ENCODE measurements at places on chromosomes 12 and 14.

DNA sequence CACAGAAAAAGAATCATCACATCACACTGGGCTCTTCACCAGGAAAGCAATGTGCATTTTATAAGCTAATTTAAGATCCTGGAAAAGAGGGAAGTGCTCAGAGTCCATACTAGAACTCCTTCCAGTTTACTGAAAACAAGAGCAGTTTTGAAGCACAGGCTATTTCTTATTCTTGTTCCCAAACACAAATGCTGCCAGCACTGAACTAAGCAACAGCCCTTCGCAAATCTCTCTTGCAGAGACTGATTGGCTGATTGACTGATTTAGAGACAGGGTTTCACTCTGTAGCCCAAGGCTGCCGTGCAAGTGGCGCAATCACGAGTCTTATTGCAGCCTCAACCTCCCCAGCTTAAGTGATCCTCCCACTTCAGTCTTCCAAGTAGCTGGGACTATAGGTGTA lies 44.8 kb downstream of the BCL2L14 start:
- no peak for DNase-seq

DNA sequence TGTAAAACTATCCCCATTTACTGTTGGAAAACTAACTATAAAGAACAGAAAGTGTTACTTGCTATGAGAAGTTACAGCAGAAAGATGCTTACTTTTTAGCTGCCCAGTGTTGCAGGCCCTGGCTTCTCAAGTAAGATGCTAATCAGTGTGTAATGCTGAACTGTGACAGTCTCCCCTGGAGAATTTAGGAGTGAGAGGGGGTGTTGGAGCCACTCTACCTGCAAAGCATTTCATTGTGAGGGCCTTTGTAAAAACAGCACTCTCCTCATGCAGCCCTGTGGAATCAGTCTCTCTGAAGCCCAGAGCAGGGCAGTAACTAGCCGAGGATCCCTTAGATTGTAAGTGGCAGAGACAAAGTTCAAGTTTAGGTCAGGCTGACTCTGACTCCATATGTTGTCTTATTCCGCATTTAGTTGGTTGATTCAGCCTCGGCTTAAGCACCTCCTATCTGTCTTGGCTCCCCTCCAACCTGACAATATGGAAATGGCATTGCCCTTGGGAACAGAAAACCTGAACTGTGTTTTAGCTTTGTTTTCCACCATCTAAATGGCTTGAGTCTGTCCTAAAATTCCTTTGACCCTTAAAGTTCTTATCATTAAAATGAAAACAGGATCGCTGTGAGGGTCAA lies 141.3 kb downstream of the PRKCH start:
- no peak for DNase-seq

DNA sequence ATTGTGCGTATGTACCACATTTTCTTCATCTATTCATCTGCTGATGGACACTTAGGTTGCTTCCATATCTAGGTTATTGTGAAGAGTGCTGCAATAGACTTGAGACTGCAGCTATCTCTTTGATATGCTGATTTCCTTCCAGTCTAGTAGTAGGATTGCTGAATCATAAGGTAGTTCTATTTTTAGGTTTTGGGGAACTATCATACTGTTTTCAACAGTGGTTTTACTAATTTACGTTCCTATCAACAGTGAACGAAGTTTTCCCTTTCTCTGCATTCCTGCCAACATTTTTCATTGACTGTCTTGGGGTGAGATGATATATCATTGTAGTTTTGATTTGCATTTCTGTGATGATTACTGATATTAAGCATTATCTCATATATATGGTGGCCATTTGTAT lies 482.2 kb downstream of the SLC16A7 start:
- DNase-seq, result no peak

- no peak for DNase-seq
These were observed 340.6 kb downstream of the TMEM132D start for GRCh38 chr12:129563266-129563665.

DNA sequence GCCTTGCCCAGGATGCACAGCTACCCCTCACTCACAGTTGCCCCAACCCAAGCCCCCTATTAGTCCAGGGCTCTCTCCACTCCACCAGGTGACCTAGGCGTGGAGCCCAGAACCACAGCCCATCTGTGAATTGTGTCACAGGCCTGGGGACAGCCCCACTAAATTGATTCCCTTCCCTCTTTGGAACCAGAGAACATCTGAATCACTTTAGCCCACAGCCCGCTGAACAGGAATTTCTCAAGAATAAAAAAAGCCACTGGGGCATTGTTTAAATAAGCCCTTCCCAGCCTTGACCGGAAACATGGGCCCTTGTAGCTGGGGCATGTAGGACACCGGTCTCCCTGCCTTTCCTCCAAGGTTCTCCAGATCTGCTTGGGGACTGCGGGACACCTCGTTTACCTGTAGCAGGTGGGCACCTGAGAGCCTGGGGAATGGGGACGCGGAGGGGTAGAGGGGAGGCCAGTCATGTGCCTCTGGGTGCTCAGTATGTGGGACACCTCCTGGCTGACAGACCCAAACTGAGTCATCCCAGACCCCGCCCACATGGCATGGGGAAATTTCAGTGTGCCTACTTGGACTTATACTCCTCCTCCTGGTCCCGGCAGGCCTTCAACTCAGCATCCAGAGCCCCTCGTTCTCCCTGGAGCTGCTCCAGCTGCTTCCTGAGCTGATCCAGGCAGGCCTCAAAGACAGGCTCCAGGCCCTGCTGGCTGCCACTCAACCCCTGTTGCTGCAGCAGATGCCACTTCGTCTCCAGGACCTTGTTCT lies 1.3 kb downstream of the KRT78 start:
- DNase-seq, result no peak

DNA sequence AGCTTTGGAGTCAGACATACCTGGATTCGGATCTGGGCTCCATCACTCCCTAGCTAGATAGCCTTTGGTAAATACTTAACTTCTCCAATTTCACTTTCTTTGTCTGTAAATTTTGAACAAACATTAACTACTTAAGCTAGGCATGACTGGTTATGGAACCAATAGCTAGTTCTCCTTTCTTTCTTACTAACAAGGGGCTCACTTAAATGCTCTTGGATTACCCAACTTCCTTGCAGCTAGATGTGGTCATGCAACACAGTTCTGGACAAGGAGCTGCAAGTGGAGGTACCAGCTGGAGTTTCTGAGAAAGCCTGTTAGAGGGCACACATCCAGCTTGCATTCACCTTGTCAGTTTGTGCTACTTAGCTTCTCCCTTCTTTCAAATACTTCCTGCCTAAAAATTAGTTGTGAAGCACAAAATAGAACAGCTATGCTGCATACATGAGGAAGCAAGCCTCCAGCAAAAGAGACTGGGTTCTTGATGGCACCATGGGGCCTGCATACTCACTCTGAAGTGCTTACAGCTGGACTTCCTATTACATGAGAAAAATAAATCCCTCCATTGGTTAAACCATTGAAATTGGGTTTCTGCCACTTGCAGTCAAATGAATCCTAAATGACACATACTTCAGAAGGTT lies 210.1 kb upstream of the EEA1 start:
- no peak for DNase-seq

- DNase-seq, result no peak
These were observed 39.9 kb downstream of the BCL11B start for GRCh38 chr14:99231850-99232713.

- DNase-seq, result no peak
These were observed 67.9 kb upstream of the FBRSL1 start for GRCh38 chr12:132422040-132422380.

DNA sequence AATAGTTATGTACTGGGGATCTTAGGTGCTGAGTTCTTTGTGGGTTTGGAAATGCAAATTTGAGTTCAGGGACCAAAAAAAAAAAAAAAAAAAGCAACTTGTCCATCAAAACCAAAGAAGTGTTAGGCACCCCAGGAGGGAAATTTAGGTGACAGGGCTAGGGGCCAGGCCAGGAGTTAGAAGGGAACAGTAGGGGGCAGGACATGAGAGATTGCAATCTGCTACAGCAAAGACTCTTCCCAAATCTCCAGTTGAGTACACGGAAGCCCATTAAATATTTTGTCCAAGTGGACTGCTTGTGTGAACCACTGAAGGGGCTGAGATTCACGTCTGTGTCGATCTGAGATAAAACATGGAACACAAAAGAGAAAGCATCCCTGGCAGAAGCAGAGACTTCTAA lies 52.8 kb downstream of the TSPAN19 start:
- DNase-seq, result no peak

DNA sequence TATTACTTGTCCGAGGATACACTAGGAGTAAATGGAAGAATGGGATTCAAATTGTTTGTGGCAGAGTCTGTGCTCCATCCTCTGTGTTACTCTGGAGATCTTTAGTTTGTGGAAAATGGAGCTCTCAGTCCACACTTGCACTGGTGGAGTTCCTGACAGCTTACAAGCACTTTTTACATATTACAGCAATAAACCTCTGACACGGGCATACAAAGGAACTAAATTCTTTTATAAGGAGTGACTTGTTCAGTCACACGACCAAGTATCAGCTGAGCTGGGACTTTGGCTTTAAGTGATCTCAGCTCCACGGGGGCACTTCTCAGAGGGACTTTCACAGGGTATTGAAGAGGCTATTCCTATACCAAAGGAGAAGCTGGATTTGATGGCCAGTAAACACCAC lies 417.5 kb downstream of the LRIG3 start:
- no peak for DNase-seq

DNA sequence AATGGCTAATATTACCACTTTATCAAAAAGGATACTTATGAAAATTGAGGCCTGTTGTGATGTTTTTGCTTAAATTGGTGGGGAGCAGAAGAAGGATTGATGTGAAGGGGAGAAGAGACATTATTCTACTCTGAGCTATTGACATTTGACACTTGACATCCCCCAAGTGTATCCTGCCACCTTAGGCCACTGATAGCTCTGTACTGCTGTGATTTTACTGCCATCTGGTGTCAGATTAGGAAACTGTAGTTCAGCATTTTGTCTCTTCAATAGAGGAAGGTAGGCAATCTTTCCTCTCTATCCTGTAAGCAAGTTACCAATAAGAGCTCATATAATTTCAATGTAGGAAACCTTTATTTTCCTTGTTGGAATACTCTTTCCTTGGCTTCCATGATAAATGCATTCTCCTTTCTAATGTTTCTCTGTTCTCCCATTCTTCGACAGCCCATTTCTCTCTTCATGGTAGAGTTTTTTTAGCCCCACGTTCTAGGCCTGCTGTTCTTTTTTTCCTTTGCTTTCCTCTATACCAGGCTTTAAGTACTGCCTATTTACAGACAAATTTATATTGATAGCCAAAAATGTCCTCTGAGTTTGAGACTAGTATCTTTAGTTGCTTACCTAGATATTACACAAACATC lies 46.3 kb downstream of the PPHLN1 start:
- no peak for DNase-seq

DNA sequence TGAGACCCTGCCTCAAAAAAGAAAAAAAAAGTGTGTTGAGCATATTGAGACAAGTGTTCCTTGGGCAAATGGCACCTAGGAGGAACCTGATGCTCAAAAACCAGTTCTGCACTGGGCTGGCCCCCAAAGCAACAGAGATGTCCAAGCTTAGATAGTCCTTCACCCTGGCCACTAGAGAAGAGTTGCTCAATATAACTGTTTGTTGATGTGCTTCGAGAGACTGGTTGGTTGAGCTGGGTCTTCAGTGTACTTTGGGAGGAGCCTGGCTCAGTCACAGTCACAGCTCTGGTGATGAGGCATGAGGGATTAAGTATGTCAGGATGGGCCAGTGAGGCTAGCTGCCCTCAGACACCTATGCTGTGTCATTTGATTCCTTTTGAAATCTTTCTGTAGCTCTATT lies 38.0 kb downstream of the SLC2A14 start:
- DNase-seq, result no peak

DNA sequence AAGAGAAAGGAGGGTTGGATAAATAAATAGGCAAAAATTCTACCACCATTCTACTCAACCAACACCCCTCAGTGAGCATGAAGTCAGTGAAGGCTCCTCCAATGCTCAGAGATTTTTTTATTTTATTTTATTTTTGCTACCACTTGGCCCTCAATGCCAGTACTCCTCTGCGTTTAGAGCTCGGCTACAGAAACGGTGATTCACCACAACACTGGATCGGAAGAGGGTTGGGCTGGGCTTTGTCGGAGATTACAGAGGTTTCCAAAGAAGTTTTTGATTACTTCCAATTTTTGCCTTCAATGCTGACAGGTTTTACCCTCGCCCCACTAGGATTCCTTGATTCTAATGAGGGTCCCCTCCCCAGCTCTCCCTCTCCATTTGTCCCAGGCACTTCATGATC lies 1027.2 kb upstream of the TMEM132C start:
- no peak for DNase-seq

DNA sequence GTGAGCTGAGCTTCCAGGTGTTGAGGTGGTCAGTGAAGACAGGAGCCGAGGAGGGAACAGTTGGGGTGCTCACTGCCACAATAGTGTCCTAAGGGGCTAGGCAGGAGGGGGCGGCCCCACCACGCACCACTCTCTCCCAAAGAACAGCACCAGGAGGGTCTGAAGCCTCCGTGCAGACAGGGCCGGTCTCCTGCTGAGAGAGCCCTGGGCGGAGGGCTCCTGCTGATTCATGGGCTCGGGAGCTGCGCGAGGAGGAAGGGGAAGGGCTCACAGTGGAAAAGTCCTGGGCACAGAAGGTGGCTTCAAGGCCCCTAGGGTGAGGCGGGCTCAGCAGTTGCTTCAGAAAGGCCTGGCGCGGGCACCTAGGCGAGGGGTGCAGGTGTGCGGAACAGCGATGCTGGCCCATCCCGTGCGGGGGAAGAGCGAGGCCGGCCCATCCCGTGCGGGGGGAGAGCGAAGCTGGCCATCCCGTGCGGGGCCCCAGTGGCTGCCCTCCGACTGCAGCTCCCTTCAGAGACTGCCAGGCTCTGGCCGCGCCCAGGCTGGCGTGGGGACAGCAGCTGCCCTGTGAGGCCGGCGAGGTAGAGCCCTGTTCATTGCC lies 176.7 kb downstream of the ADGRD1 start:
- DNase-seq, result no peak

DNA sequence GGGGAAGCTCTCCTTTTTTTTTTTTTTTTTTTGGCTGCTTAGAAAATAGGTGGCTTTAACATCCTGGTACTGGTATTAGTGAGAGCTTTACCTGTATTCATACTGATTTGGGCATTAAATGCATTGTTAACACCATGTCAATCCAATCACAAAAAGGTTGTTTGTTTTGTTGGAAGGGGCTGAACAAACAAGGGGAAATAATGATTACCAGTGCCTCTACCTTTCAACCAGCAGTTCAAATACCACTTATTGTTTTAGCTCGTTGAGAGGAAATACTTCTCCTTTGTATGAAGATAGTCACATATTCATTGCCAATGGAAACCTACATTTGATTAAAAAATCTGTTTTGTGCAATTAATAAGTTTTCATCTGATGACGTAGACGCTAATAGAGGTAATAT lies 72.9 kb downstream of the MIPOL1 start:
- no peak for DNase-seq

GRCh38 chr12:47224563-47225133 lies 144.9 kb upstream of the AMIGO2 start:
- DNase-seq, result no peak

DNA sequence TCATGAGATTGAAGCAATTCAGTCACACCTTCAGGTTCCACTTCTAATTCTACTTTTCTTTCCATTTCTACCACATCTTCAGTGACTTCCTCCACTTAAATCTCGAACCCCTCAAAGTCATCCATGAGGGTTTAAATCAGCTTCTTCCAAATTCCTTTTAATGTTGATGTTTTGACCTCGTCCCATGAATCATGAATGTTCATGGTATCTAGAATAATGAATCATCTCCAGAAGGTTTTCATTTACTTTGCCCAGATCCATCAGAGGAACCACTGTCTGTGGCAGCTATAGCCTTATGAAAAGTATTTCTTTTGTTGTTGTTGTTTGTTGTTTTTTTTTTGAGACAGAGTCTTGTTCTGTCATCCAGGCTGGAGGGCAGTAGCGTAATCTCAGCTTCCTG lies 7.6 kb downstream of the RXYLT1 start:
- no peak for DNase-seq
